ENCODE measurements at places on chromosomes 4 and X.

- DNase-seq = no peak
Measured at GRCh38 chrX:69179380-69179911, 14.2 kb upstream of the PJA1 start.

GRCh38 chr4:40546969-40547788 is 82.5 kb downstream of the RBM47 start:
- DNase-seq = no peak

- no peak for DNase-seq
Measured at GRCh38 chr4:39568805-39569204, 41.6 kb upstream of the UGDH start.

- DNase-seq = no peak
Measured at GRCh38 chrX:78283511-78283910, 43.9 kb downstream of the CYSLTR1 start.

DNA sequence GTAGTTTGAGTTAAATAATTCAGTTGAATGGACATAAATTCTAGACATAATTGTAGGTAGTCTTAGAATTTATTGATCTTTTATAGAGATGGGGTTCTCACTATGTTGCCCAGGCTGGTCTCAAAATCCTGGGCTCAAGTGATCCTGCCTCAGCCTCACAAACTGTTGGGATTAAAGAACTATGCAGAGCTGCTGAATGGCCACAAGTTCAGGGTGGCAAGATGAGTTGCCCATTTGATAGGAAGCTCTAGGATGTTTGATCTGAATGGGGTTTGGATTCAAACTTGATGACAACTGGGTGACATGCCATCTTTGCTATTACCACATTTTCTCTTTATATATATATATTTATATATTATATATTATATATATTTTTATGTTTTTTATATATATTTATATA is 3.6 kb downstream of the RPL36A start:
- no peak for DNase-seq

DNA sequence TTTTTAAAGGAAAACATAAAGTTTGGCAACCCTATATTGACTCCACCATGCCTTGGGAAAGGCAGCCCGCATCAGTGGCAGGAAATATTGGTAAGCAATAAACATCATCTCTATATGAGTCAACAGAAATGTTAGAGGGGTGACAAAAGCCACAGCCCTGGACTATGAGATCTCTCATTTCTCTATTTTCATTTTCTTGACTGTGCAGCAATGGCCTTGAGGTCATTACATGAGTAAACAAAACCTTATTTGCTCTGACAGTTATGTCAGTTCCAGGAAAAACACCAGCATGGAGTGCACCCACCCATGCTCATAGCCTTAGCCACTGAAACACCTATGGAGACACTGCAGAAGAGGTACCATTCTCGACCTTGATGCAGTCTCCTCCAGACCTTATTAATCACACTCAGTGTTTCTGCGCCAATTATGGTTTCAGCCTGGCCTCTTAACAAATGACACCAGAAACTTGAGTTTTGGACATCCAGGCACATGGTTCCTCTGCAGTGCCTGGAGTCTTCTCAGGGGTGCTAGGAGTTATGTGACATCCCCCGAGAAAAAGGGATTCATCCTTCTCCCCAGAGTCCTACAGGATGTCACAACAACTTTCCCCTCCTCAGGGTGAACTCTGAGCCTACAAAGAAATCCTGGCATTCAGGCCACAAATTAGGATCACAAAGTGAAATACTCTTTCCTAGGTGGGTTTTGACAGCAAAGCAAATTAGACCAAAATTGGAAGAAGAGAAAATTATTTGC is 16.0 kb upstream of the HPGD start:
- no peak for DNase-seq

All from stimulated activated CD8-positive, alpha-beta memory T cell treated with anti-CD3 and anti-CD28 coated beads, Interleukin-2, amount 100 ng/mL, for 48 hours (primary cell).